ENCODE measurements at places on chromosomes 5 and 9.

DNA sequence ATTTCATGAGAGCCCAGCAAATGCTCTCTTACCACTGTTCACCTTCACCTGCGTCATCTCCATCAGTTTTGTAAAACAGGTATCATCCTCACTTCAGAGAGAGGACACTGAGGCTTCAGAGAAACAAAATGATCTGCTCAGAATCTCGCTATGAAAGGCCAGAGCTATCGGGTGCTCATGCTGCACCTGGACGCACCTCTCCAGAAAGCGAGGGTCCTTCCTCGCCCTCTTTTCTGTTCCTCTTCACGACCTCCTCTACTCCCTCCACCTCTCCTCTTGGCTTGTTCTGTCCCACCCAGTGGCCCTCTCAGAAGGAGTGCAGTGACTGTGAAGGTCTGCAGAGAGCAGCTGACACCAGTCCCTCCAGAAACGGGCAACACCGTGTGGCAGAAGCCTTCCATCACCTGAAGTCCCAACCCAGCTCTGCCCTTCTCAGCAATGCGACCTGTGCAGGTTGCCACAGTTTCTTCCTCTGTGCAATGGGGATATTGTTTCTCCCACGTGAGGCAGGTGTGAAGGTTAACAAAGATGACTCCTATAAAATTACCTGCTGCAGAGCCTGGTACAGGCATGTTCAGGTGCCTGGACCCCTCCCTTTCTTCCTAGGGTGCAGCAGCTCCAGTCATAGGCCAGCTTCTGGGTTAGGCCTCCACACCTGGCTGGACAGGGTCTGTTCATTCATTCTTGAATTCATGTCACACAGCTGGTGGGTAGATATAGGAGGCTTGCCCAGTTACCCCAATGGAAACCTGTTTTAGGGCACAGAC, 45.3 kb upstream of the ANGPTL2 start:
- no peak for DNase-seq

DNA sequence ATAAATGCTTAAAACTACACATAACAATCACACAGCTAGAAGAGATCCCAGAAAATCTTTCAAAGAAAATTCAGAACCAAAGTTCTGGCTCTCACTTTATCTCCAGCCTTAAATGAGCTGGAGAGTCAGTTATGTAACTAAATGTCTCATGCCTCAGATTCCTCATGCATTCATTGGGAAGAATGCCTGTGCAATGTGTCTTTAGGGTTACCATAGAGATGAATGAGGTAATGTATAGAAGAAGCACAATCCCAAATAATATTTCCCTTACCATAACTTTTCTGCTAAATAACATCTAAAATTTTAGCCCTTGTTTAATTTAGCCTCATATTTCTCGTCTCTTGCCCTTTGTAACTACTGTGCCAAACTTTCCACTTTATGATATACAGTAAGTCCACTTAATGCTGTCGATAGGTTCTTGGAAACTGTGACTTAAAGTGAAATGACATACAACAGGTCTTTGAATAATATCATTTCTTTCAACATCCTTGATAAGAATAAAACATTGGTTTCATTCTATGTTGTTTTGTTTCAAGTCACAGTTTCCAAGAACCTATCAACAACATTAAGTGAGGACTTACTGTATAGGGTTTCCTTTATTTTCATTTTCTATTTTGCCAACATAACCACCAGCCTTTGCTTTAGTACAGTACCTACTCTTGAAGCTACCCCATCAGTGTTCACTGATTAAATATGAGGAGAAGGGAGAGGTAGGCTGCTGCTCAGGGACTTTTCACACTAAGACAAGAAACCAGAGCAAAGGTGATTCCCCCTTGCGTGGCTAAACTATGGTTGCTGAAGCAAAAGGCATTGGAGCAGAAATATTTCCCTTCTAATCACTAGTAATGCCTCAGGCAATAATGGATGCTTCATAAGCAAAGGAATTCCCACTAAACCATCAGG, 295.7 kb upstream of the PTGER4 start:
- no peak for DNase-seq

DNA sequence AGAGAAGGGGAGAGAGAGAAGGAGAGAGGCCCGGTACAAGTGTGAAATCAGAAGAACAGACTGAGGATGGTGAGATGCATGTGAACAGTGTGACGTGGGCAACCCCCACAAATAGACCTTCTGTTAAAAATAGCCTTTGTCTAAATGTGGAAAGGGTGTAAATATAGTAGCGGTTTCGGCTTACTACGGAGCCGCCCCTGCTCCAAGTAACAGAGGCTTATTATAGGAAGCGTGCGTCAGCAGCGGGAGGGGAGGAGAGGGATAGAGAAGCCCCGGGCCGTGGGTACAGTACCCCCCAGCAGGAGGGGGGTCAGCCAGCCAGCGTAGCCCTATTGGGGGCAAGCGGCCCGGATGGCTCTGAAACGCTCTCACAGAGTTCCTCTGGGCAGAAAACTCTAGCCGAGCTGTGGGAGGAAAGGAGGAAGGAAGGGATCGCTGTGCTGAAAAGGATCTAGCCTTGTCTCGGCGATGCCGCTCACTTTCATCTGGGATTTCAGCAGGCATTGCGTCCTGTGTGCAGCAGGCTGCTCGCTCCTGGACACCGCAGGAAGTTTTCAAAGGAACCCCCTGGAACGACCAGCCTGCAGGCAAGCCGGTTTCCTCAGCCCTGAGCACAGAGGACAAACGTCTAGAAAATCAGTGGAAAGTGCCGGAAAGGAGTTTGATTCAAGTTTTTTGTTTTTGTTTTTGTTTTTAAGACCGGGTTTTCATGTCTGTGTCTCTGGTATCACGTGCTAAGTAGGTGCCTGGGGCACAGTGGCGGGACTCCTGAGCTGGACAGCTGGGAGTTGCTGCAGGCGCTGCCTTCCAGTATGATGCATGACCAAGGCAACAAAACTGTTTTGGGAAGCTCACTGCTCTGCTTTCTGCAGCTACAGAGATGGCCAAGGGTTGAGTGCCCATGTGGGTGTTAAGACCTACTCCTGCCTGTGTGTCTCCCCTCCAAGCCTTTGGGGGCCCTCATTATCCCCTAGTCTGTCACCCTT, 146.6 kb downstream of the SEC61B start:
- no peak for DNase-seq

DNA sequence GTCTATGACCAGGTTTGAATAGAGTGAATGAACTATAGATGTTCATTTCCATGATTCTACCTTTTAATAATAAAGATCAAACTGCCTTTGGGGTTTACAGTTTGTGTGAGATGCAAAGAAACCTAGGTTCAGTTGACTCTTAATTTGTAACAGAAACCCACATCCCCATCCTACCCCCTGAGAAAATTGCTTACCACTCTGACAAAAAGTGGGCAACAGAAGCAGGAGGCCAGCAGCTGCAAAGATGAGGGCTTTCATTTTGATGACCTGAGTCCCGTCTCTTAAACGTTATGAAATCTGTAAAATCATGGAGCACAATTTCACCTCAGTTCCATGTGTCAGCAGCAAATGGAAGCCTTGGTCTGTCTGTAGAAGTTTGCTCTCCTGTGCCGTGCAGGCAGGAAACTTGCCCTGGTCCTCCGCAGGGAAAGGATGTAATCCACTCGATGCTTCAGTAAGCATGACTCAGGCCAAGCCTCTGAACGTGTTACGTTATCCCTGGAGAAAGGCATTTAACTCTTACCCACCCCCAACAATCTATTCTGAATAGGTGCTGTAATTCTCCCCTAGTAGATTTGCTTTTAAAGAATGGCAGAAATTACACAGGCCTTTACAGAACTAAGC, at the start of gene F2RL2:
F2RL2 (minus strand) TSS at position 431 of the 624 bp plus-strand sequence; CDS start at position 258, 173 bp downstream.
- DNase-seq: no peak

GRCh38 chr9:79939819-79940218, 368.1 kb downstream of the TLE4 start:
- DNase-seq: peak; percentile 40

DNA sequence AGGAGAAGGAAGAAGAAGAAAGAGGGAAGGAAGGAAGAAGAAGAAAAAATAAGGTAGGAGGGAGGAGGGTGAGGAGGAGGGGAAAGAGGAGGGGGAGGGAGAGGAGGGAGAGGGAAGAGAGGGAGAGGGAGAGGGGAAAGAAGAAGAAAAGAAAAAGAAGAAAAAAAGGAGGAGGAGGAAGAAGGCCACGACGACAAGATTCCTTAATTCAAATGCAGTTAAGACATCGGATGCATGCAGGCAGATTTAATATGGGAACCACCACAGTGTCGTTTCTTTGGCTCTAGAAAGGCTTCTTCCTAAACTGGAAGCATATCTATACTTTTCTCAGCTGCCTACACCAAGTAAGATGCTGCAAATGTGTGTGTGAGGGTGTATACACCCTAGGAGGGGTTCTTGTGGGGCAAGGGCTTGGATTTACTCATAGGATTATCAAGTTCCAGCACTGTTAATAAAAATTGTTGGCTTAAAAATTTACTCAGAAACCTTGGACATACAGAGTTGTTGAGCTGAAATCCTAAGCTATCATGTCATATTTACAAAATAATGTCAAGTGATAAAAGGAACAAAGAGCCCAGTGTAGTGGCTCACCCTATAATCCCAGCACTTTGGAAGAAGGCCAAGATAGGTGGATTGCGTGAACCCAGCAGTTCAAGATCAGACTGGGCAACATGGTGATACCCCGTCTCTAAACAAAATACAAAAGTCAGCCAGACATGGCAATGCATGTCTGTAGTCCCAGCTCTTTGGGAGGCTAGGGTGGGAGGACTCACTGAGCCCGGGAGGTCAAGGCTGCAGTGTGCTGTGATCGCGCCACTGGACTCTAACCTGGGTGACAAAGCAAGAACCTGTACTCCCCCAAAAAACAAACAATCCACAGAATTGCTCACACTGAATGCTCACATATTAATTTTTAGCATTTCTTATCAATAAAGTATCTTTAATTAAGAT, 108.5 kb downstream of the UBAP2 start:
- DNase-seq: no peak
